ENCODE measurements at places on chromosomes 7 and 10.

DNA sequence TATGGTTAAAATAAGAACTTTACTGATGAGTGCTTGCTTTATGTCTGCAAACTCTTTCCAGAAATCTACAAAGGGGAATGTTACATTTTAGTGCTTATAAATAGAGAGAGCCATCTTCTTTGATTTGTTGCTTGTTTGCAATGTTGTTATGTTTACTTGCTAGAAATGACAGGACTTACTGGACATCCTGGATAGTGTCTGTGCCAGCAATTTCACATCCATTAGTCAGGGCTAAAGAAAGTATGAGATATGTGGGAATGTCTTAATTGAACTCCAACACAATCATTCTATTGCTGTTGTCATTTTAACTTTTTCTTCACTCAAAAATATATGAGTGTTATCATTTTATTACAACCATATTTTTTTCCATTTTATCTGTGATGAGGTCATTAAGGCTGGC lies 453.2 kb downstream of the TNS3 start:
- no peak for DNase-seq

GRCh38 chr10:5502571-5503476 lies 3.5 kb upstream of the CALML5 start:
- no peak for DNase-seq

GRCh38 chr10:77940627-77941026 lies 14.1 kb upstream of the DLG5 start:
- no peak for DNase-seq

DNA sequence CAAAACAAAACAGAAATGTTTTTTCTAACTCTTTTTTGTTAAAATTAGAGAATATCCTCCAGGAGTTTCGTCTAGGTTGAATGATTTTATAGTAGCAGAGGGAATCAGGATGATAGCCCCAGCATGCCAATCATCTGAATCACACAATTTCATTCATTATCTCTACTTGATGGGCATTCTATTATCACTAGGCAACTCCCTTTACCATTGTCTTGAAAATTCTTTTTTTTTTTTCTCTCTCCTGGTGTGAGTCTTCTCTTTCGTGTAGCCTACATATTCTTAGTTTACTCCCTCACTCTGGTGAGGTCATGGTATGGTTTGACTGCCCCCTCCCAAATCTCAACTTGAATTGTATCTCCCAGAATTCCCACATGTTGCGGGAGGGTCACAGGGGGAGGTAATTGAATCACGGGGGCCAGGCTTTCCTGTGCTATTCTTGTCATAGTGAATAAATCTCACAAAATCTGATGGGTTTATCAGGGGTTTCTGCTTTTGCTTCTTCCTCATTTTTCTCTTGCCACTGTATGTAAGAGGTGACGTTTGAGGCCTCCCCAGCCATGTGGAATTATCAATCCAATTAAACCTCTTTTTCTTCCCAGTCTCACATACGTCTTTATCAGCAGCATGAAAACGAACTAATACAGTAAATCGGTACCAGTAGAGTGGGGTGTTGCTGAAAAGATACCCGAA lies 105.0 kb downstream of the OTUD1 start:
- DNase-seq = no peak

DNA sequence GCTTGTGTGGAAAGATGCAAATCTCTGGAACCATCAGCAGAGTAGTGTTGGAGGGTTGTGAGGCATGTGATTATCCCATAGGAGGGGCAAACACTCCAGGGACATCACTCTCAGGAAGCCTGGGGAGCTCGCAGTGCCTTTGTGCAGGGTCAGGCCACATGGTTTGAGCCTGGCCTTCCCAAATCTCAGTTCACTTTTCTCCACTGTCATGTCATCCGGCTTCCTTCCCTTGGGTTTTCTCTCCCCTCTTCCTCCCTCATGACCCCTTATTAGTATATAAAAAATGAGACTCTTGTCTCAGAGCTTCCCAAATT lies 20.4 kb downstream of the TSPAN14 start:
- no peak for DNase-seq

- DNase-seq = no peak
Measured at GRCh38 chr10:5479481-5480161, 19.7 kb downstream of the CALML5 start.

- DNase-seq = no peak
Measured at GRCh38 chr10:61623161-61623560, 39.6 kb upstream of the CABCOCO1 start.

DNA sequence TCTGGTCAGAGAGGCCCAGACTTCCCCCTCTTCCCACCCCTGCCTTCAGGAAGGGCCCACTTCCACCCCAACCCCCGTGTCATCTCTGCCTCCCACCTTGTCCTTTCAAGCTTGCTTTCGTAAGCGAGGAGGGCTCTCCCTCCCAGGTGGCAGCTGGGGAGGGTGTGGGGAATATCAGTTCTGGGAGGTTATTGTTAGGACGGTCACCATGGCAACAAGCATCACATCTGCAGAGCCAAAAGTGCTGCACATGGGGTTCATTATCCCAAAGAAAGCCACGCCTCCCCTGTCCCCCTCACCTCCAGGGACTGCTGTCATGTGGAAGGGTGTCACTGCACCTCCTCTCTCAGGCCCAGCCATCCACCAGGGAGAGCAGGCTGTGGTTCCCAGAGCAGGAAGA lies 2.6 kb upstream of the CAMK2B start:
- no peak for DNase-seq

GRCh38 chr7:156218544-156219306 lies 406.5 kb upstream of the SHH start:
- no peak for DNase-seq
